GM23248 (cell line): ENCODE measurements at places on chromosomes 3 and 15.

- no peak for DNase-seq
Measured at GRCh38 chr3:143693506-143693905, 154.8 kb downstream of the SLC9A9 start.

- DNase-seq, result no peak
Measured at GRCh38 chr15:59444081-59444835, 6.3 kb downstream of the FAM81A start.

- DNase-seq, result peak; percentile 8
Measured at GRCh38 chr3:196096382-196096953, 14.6 kb upstream of the TFRC start.

DNA sequence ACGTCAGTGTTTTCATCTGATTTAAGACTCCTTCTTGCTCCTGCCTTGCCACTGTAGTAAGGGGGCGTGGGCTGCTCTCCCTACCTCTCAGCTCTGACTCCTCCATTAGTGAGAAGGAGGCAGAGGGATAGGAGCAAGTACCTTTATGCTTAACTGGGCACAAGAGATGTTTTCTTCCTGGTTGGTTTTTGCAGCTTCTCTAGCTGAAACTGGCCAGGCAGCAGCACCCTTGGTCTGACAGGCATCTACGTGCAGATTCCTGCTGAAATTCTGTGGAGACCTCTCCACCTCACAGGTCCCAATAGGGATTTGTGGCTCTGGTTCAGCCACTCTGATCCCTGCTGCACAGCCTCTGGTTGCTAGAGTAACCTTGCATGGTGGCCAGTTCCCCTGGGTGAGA is 132.5 kb downstream of the CACNA1D start:
- DNase-seq, result no peak

- no peak for DNase-seq
Measured at GRCh38 chr15:93366387-93367100, 277.5 kb upstream of the RGMA start.

- DNase-seq, result peak; percentile 75
Measured at GRCh38 chr15:98689431-98689861, 41.1 kb downstream of the IGF1R start.

- DNase-seq, result peak; percentile 74
Measured at GRCh38 chr3:49903451-49904424, at the start of gene MST1R. Gene MST1R (minus strand): TSS chr3:49903873. CDS start chr3:49903609, 264 bp downstream.

GRCh38 chr15:68818769-68819494 is 1.8 kb downstream of the ANP32A start:
- peak; percentile 66 for DNase-seq

- no peak for DNase-seq
Measured at GRCh38 chr3:30848087-30848779, 46.2 kb downstream of the GADL1 start.

DNA sequence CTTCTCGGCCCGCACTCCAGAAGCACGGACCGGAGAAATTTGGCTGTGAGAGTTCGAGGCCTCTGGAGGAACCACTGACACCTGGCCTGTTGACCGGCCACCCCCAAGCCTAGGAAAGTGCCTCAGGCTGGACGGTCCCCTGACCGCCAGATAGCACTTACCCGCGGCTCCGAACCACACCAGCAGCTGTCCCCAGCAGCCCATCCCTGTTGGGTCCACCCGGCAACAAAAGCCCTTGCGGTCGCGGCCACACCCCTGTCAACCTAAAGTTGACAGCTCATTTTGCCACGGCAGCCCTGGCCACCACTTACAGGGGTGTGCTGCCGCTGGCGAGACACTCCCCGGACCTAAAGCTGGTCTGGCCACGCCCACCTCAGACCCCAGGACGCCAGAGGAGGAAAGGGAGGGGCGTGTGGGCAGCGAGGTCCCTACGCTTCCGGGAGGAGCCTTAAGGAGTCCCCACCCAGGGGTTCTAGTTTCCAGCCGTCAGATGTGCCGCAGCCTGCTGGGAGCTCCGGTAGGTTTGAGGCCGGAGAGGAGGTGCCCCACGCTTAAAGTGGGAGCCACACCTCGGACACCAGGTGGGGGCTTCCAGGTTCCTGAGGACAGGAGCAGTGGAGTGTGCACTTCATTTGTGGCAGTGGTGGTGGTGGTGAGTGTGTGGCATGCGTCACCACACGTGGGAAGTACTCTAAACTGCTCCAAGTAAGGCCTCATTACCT is at the start of gene LTK:
LTK (minus strand) TSS at position 322 of the 722 bp plus-strand sequence; CDS start at position 204, 118 bp downstream.
- peak; percentile 22 for DNase-seq

DNA sequence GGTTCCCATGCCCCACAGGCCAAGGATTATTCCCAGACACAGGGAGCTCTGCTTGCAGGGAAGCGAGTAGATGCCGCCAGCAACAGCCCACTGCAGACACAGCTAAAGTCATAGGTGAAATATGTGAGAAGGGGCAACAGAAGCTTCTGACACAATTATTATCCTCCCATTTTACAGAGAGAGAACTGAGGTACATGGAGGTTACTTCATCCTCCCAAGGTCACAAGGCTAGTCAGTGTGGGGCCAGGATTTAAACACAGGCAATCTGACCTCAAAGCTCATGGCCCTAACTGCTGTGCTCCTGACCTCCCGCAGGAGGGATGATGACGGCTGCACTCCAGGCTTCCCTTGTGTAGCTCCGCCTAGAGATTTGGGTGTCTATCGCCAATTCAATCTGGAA is 15.7 kb upstream of the FSIP1 start:
- DNase-seq, result no peak

GRCh38 chr15:84823282-84823878 is 6.2 kb downstream of the ALPK3 start:
- no peak for DNase-seq

GRCh38 chr15:65762914-65763787 is 28.9 kb downstream of the DENND4A start:
- DNase-seq, result no peak

- DNase-seq, result no peak
Measured at GRCh38 chr15:61655881-61656280, 404.4 kb downstream of the VPS13C start.

DNA sequence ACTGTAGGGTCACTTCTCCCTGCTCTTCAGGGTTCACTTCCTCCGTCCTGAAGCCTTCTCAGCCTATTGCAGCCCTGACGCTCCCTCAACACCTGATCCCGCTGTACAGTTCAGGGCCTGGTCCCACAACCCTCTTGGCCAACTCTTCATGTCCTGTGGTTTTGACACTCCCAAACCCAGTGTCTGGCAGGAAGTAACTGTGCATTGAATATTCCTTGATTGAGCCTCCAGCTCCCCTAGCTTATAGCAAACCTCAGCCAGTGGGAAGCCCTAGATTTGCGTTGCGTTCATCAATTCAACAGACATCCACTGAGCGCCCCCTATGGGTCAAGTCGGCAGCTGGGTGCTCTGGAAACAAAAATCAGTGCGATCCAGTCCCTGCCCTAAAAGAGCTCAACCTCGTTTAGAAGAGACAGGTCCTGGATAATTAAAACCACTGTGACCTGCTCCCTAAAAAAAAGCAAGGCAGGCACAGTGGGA is 13.5 kb downstream of the UBAP1L start:
- peak; percentile 68 for DNase-seq
